LoVo (cell line): ENCODE measurements at places on chromosomes 16 and 17.

DNA sequence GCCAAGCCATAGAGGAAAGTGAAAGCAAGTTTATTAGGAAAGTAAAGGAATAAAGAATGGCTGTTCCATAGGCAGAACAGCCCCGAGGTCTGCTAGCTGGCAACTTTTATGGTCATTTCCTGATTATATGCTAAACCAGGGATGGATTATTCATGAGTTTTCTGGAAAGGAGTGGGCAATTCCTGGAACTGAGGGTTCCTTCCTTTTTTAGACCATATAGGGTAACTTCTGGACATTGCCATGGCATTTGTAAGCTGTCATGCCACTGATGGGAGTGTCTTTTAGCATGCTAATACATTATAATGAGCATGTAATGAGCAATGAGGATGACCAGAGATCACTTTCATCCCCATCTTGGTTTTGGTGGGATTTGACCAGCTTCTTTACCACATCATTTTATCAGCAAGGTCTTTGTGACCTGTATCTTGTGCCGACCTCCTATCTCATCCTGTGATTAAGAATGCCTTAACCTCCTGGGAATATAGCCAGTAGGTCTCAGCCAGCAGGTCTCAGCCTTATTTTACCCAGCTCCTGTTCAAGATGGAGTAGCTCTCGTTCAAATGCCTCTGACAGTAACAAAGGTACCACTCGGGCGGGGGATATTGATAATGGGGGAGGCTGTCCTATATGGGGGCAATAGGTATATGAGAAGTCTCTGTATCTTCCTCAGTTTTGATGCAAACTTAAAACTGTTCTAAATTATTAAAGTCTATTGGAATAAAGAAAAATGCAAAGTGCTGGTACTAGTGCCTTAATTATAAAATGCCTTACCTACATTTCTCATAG is 38.9 kb upstream of the HELZ start:
- DNase-seq: no peak

DNA sequence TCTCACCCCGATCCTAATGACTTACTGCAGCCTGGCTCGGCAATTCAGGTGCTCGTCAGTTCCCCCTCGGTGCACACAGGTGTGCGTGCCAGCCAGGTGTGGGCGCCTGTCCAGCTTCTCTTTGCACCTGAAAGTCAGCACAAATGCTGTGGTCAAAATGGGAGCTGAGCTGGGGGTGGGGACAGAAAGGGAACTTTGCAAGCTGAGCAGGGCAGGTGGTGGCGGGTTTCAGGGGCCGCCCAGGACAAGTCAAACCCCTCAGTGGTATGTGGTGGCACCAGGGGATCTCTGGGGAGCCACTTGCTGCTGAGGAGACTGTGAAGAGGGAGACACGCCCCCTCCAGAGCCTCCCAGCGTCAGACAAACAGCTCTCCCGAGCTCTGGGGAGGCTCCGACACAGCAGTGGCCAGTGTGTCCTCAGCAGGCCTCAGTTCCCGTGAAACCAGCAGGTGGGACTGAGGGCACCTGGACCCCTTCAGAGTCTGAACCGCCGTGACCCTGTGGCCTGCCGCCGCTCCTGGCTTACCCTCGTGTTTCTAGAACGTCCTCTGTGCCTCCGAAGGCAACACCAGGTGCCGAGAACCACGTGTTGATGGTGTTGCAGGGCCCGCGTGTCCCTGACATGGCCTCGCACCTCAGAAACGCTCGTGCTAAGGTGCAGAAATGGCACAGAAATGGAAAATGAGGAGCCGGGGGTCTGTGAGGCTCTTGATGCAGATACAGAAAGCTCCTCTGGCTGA is 233.5 kb upstream of the TNRC6C start:
- no peak for DNase-seq

DNA sequence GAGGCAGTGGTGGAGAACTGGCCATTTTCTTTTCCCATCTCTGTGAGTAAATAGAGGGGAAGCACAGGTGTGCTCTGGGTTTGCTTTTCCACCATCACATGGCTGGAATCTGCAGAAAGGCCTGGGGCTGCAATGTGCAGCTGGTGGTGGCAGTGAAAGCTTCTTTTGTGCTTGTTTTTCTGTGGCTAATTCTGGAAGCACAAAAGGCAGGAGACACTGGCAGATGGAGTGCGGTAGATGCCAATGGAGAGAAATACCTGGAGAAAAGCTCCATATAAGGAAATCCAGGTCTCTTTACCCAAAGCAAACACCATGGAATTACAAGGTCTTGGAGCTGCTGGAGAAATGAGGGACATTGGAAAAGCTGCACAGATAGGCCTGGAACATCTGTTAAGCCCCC is 146.9 kb downstream of the HAPSTR1 start:
- no peak for DNase-seq

- DNase-seq: no peak
Observed at GRCh38 chr17:21200590-21201297, 13.2 kb downstream of the TMEM11 start.

DNA sequence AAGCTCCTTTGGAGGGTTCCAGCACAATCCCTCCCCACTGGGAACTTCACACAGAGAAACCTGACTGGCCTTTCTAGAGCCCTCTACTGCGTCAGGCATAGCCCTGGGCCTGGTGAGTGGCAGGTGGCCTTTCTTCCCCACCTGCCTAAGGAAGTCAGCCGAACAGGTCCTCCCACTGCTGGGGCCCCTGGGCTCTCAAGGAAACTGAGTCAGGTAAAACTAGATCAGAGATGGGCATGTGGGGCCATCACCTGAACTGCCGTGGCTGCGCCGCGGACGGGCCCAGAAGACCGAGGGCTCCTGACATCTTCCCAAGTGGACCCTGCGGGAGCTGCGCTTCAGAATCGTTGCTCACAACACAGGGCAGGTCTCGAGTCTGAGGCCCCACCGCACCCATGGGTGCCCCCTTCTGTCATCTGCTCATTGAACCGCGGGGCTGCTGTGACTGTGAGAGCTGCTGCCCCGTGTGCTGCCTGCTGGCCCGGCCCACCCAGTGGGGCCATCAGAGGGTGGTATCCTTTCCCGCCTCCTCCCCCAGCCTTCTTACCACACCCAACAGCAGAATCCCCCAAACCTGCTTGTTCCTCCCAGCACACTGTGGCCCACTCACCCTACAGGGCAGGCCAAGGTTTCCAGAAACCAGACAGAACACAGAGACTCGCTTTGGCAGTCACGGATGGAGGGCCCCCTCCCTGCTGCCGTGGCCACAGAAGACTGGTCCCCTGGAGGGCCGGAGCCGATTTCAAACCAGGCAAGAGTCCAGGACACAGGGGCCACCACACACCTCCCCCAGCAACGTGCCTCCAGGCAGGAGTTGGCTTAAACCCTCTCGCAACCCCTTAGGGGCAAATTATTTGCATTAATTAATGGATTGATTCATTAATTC is 81.1 kb downstream of the TBC1D16 start:
- no peak for DNase-seq

DNA sequence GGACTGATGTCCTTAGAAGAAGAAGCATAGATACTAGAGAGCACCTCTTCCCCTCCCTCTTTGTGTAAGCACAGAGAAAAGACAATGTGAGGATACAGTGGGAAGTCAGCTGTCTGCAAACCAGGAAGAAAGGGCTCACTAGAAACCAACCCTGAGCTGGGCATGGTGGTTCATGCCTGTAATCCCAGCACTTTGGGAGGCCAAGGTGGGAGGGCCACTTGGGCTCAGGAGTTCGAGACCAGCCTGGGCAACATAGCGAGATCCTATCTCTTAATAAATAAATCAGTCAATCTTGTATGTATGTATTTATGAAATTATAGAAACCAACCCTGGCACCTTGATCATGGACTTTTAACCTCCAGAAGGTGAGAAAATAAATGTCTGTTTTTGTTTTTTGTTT is 118.3 kb downstream of the NPIPB5 start:
- DNase-seq: no peak

GRCh38 chr17:46783031-46783593 is 35.4 kb downstream of the WNT3 start:
- peak; percentile 46 for DNase-seq

- DNase-seq: no peak
Observed at GRCh38 chr16:19808061-19808641, 76.5 kb downstream of the GPRC5B start.

GRCh38 chr17:379531-380465 is 27.2 kb upstream of the RPH3AL start:
- DNase-seq: no peak

GRCh38 chr16:22075776-22076175 is 16.6 kb upstream of the VWA3A start:
- DNase-seq: no peak

GRCh38 chr16:85903559-85903958 is 4.6 kb downstream of the IRF8 start:
- DNase-seq: no peak

DNA sequence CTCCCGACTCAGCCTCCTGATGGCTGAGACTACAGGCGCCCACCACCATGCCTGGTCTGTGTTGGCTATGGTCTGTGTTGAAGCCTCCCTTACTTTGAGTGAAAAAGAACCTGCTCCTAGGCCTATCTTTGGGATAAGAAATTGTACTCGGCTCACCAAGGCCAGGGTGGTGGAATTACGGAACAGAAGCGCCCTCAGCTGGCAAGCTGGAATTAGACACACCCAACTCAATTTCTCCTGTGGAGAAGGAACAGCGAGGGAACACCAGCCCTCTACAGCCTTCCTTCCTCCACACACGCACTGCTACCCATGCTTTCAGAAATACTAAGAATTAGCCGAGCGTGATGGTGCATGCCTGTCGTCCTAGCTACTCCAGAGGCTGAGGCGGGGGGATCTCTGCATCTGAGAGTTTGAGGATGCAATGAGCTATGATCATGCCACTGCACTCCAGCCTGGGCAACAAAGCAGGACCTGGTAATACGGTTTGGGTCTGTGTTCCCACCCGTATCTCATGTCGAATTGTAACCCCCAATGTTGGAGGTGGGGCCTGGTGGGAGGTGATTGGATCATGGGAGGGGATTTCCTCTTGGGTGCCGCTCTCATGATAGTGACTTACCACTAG is 40.1 kb upstream of the RBBP6 start:
- peak; percentile 12 for DNase-seq

DNA sequence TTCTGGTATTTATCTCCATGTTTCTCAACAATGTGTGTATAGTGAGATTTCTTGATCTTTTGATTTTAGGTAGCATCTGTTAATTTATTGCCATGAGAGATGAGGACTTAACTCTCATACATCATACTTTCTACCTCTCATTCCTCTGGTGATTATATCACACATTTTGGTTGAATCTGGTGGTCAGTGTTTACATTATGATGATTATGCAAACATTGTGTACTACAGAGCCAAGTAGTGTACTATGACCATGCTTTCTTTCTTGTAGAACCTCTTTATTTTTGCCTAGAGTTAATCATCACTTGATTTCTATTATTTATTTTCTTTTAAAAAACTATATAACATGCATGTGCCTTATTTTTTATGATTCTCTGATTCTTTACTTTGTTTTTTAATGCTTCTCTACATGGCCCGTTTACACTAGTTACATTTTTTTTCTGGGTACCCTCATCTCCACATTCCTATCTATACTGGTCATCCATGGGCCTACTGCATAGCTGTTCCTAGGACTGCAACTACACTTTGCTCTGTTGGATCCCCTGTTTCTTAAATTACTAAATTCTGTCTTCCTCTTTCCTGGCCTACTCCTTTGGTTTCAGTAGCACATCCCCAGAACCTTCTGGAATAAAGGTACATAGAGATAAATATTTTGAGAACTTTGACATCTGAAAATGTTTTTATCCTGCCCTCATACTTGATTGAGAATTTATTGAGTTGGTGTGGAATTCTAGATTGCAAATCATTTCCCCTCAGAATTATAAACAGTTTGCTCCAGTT is 63.0 kb upstream of the LRRC37A3 start:
- no peak for DNase-seq

DNA sequence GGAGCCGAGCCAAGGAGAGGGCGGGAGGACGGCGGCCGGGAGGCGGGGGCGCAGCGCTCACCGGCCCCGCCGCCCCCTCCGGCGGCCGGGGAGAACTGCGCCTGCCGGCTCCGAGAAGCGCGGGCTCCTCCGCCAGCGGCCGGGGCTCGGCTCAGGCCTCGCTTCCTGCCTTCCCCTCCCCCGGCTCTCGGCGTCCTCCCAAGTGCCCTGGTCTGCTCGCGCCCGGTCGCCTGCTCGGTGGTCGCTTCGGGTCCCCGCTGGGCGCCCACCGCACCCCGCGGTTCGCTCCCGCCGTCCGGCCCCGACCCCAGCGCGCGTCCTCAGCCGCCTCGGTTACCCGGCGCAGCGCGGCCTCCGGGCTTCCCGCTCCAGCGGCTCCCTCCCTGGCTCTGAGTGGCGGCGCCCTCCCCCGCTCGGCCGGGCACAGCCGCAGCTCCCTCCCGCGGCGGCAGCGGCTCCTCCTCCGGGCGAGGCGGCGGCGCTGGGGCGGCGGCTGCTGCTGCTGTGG is 313 bp downstream of the UBTF start:
- DNase-seq: peak; percentile 75

DNA sequence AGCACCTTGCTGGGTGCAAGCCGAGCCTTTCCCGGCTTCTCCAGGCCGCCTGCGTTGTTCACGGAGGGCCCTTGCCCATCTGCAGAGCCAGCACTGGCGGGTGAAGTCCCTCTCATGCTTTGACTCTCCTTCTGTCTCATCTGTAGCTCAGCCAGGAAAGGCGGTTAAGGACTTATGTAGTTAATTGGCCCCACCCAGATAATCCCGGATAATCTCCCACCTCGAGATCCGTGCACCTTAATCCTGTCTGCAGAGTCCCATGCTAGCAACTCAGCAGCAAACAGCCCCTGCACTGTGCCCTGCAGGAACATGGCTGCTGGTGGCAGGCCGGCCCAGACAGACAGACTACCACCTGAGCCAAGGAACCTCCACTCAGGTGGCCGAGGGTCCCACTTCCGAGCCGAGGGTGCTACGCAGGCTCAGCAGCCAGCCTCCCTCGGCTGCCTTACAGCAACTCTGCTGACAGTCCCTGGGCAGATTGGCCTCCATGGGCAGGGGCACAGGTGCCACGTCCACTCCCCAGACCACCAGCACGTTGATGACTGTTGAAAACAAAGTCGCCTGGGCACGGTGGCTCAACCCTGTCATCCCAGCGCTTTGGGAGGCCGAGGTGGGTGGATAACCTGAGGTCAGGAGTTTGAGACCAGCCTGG is 16.9 kb downstream of the RAB40C start:
- no peak for DNase-seq

GRCh38 chr17:43615330-43616028 is 46.2 kb downstream of the MEOX1 start:
- DNase-seq: no peak
